Amniotic epithelial cell (primary cell): ENCODE measurements at places on chromosomes 4 and X.

DNA sequence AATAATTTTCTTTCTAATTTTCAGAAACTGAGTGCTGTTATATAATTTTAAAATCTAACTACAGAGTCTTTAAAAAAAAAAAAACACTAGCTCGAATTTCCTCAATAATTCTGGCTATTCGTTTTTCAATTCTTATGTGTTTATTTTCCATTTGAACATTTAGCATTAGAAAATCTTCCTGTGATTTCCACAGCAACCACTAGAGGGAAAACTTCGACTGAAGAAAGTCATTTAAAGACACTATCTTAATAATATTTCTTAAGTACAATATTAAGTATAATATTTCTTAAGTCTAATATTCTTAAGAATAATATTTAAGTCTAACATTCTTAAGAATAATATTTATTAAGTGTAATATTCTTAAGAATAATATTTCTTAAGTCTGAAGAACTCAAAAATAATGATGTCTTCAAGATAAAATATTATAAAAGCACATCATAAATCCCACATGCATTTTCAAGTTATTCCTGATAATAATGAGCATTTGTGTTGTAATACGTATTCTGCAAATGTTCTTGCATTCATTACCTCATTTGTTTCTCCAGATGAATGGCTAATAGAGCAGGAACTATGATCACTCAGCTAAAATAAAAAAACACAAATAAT is 118.4 kb upstream of the WDR17 start:
- peak; percentile 22 for DNase-seq

DNA sequence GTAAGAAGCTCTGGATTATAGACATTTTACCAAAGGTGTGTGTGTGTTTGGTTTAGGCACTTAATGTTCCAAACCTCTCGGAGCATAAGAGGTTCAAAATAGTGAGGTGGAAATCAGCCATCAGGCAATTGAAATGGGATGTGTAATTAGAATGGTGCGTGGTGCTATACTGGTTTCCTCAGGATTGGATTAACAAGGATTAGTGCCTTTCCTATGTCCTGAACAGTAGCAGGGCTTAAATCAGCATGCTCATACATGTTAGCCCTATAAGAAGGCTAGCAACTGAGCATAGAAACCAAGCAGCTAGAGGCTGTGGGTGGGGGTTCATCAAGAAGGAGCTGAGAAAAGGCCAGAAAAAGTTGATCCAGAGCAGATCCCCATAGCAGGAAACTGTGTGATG is 256.8 kb upstream of the CXXC4 start:
- DNase-seq = no peak

GRCh38 chr4:168803732-168804131 is 206.3 kb downstream of the CBR4 start:
- DNase-seq = peak; percentile 86

- no peak for DNase-seq
Measured at GRCh38 chr4:3313556-3314228, 20.9 kb downstream of the RGS12 start.

GRCh38 chr4:85717847-85718246 is 242.9 kb downstream of the ARHGAP24 start:
- DNase-seq = no peak

GRCh38 chrX:34848281-34848680 is 94.3 kb upstream of the FAM47B start:
- DNase-seq = peak; percentile 39

DNA sequence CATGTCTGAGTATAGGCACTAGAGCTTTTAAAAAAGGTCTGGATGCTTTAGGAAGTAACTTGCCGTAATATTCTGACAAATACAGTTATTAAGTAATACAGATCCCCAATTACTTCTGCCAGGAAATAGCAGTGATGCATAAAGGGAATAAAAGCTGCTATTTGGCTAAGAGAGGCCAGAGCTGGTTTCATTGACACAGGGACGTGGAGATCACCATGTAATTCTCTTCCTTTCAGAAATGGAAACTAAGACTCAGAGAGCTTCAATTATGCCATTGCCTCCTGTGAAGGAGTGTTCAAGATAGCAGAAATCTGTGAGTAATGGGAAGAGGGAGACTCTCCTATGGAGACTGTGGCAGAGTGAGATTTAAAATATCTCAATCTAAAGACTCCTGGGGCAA is 238.1 kb downstream of the SLITRK2 start:
- no peak for DNase-seq

DNA sequence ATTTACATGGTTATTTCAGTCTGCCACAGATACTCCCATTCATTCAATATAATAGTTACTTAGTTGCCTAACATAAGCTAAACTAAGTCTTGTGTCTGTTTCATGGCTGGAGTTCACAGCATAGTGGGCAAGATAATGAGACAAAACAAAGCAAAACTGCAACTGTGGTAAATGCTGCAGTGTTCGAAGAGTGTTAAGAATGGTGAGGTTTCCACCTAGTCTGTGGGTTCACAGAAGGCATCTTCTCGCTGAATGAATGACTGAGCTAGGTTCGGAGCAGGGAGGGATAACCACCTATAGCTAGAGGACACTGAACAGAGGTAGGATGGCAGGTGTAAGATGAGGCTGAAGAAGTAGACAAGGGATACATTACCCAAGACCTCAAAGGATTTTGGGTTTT is 171.0 kb downstream of the FBXW7 start:
- no peak for DNase-seq

DNA sequence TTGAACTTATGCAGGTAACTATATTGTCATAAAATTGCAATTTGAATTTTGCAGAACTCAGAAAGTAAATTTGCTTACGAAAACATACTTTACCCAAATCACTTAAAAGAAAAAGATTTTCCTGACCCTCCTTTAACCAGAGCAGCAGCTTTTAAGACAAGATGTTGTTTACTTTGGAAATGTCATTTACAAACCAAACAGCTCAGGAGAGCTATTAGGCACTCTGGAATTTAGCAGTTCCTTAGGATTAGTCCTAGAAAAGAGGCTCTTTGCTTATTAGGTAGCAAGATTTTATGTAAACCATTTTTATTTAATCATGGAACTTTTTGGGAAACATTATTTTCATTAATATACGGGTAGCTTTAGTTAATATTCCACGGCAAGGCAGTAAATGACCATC is 765.7 kb upstream of the POU3F4 start:
- DNase-seq = no peak

DNA sequence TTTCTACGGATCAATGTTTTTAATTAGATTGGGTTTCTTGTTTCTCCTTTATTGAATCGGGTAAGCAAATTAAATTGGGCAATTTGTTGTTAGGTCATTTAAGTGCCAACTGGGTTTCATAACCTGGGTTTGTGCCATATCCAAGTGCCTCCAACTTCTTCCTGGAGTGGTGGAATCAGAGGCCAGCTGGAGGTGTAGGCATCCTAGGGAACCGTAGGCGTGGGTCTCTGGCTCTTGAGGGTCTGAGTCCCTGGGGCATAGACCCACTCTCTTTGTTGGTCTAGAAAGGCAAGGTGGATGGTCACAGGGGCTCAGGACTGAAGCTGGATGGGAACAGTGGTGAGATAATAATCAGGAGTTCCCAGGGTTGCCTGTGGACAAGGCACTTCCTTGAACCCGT is 18.3 kb downstream of the CNGA2 start:
- no peak for DNase-seq

- DNase-seq = no peak
Measured at GRCh38 chr4:153517159-153517558, 51.0 kb downstream of the TMEM131L start.

GRCh38 chr4:24040811-24041210 is 151.0 kb upstream of the PPARGC1A start:
- DNase-seq = no peak

- DNase-seq = peak; percentile 47
Measured at GRCh38 chr4:105458001-105458400, 15.9 kb downstream of the PPA2 start.

DNA sequence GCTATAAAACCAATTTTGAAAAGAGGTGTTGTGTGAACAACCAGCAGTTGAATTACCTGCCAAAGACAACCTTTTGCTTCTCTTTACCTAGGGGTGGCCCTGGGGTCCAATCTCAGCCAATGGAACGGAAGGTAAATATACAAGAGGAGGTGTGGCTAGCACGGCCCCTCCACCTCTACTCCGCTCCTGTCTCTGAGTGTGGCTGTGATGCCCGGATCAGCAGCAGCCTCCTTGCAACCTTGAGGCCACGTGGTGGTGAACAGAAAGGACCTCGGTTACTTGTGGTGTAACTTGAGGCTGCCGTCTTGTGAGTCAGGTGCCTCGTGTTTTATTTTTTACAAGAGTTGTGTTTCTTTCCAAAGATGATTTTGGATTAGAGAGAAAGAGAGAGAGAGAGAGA is 121.5 kb upstream of the PPP2R3B start:
- no peak for DNase-seq

GRCh38 chrX:24204331-24204730 is 54.8 kb downstream of the ZFX start:
- DNase-seq = peak; percentile 69

- DNase-seq = peak; percentile 95
Measured at GRCh38 chr4:40322811-40323210, 12.3 kb upstream of the CHRNA9 start.

GRCh38 chrX:30939928-30940327 is 50.9 kb upstream of the TAB3 start:
- no peak for DNase-seq

- no peak for DNase-seq
Measured at GRCh38 chrX:25663701-25664100, 474.4 kb upstream of the MAGEB18 start.

DNA sequence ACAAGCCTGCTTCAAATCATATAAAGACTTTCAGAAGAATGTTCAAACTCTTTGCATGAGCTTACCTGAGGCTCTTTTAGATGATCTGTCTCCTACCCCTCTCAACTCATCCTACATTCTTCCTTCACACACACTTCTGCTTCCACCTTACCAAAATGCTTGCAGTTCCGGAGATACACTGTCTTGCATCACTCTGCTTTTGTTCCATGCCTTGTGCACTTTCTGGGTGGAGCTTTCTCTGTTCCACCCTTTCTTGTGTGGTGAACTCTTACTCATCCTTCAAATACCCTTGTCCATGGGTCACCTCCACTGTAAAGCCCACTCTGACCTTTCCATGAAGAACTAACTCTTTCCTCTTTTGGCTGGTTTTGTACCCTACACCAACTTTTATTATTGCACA is 18.4 kb upstream of the MGST2 start:
- DNase-seq = no peak

GRCh38 chr4:147326591-147326990 is 154.3 kb upstream of the EDNRA start:
- no peak for DNase-seq

DNA sequence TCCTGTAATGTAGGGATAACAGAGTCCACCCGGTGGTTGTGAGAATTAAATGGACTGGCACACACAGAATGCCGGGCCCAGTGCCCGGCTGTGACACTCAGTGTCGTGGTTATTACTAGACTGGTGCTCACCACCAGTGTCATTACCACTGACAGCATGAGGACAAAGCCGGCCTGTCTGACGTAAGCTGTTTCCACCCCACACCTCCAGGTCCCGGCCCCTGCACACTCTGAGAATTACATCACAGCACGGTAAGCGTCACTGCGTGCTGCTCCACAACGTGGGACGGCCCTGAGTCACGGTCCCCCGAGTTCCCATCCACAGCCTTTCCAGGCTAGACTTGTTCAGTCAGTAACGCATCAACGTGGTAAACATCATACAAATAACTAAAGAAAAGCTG is 22.9 kb downstream of the FAT1 start:
- peak; percentile 52 for DNase-seq

GRCh38 chr4:75940692-75941253 is at the start of gene NAAA:
TSS of gene NAAA (minus strand) at chr4:75941013. CDS start at chr4:75940949, 64 bp downstream.
- DNase-seq = peak; percentile 37

DNA sequence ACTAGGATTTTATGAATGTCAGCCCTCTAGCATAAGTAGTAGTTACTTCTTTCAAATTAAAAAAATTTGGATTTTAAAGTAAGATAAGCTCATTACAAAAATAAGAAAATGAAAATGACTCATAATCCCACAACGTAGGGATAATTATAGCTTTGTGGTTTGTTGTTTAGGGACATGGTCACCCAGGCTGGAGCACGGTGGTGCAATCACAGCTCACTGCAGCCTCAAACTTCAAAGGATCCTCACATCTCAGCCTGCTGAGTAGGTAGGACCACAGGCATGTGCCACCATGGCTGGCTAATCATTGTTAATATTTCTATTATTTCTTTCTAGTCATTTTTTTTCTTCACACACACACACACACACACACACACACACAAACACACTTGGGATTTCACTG is 57.6 kb downstream of the PLAC1 start:
- DNase-seq = peak; percentile 64

DNA sequence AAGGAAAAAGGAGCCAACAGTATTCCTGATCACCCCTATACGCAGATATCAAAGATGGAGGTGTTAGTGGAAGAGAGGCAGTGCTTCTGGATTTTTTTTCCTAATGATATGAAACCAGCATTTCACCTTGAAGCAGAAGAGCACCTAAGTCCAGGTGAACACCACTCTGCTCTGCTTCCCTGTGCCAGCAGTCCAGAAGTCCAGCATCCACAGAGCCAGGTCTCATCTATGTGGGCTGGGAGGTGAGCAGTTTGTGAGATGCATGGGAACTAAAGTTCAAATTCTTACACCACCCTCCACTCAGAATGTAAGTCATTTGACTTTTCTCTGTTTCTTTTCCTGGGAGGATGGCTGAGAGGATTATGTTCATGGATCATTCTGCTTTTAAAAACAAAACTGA is 202.6 kb downstream of the RELL1 start:
- no peak for DNase-seq

- no peak for DNase-seq
Measured at GRCh38 chr4:110099638-110100037, 98.8 kb downstream of the ELOVL6 start.

DNA sequence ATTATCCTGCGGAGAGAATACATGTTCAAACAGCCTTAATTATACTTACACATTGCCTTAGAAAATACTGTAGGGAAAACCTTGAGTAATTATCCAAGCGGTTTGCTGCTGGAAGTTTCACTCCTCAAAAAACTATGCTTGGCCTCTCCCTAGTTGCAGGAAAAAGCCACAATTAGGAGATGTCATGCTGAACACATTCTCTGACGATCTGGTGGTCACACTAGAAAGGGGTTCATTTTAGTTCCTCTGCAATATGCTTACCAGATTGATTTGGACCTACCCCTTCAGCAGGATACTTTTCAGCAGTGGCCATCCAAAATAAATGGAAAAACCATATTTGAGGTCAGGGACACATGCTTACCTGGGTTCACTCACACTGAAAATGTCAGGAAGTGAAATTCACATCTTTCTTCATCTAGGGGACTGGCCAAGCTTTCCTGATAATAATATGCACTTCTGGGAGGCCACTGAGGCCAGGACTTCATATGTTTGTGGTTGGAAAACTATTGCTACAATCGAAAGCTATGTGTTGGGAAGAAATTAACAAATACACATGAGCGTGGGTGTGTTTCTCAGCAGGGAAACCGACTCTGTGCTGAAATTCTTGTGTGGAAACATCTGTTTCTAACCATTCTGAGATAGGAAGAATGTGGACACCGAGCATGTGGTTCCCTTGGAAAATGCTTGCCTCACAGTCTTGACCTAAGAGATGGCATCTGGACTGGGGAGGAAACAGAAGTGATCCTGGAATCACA is 68.8 kb downstream of the ATXN3L start:
- peak; percentile 98 for DNase-seq
